ENCODE measurements at places on chromosomes 6 and 20. TPM values are rescaled to one million over a fixed set of nuclear protein-coding genes. Genes with fewer than 3 reads are reported as not detected.

ZC2HC1B gene
- total RNA-seq: not detected

DUSP15 gene
- not detected for total RNA-seq

FAM83D gene
- total RNA-seq: 17.7 TPM

C6orf141 gene
- total RNA-seq: 0.43 TPM

LIN28B gene
- 5.6 TPM for total RNA-seq

ADGRB3 gene
- total RNA-seq: under 0.01 TPM

TGM3 gene
- not detected for total RNA-seq

PBOV1 gene
- total RNA-seq: not detected

MRS2 gene
- 25.1 TPM for total RNA-seq
